ENCODE measurements at places on chromosomes 13 and 19.

DNA sequence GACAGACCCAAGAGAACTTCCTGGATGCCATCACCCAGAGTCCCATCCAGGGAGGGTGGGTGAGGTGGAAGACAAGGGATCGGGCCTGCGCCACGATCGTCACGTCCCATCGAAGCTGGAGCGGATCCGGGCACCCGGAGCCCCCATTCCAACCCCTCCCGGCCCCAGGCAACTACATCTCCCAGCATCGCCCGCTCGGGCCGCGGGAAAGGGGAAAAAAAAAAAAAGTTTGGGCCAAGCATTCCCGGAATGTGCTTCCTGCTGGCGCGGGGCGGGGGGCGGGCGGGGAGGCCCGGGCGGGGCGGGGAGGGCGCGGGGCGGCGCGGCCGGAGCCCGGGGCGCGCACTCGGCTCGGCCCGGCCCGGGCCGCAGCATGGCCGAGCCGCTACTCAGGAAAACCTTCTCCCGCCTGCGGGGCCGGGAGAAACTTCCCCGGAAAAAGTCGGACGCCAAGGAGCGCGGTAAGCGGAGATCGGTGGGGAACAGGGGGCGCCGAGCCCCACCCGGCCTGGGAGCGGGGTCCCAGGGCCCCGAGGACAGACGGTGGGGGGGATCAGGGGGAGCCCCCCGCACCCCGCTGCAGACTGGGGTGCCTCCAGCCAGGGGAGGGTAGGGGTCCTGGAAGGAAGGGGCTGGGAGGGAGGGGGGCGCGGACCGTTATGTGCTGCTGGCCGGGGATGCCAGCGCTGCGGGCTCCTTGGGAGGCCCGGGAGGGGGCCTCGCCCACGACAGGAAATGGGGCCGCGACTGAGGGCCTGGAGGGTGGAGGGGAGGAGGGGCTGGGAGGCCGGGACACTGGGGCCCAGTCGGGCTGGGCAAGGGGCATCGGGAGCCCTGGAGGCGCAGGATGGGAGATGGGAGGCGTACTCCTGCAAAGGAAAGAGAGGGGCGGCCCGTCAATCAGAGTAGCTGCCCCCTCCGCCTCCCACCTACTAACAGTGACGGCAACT, at the start of gene SYDE1:
TSS of gene SYDE1 (plus strand) at position 341 of the 950 bp plus-strand sequence. CDS start at position 374, 33 bp downstream.
- DNase-seq = no peak

GRCh38 chr19:41501854-41502253, 58.9 kb downstream of the ERICH4 start:
- no peak for DNase-seq

GRCh38 chr19:47284324-47284899, 9.7 kb downstream of the INAFM1 start:
- no peak for DNase-seq

GRCh38 chr19:8305798-8306197, 2.4 kb downstream of the CD320 start:
- peak; percentile 6 for DNase-seq

GRCh38 chr19:7705387-7706187, 3.7 kb upstream of the FCER2 start:
- no peak for DNase-seq

DNA sequence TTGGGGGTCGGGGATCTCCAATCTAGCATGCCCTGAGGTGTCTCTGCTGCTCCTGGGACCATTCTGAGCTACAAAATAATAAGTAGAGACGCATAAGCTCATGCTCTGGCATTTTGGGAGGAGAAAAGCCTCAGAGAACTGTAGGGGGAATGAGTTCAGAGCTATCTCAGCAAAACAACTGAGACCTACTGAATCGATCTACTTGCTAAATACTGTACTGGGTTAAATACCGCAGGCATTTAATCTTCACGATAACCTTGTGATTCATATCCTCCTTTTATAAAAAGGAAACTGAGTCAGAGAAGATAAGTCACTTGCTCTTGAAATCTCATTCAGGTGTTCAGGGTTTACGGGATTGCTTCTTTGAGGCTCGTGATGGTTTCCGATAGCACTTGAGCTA, 468.1 kb downstream of the FGF9 start:
- no peak for DNase-seq

DNA sequence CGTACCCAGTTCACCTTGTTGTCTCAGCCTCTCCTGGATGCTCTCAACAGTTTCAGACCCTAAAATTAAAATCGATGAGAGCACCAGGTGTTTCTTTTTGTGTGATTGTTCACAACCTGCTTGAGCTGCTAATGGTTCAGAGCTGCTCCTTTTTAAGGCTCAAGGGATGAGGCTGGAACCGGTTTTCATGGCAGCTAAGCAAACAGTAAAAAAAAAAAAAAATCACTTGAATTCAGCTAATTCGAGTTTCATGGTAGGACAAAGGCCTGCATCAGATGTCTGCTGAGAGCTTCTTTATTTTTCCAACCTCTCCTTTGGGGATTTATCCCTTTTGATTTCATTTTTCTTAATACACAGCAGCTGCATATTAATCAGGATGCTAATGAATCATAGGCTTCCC, 6.5 kb downstream of the SYCE2 start:
- DNase-seq = no peak

DNA sequence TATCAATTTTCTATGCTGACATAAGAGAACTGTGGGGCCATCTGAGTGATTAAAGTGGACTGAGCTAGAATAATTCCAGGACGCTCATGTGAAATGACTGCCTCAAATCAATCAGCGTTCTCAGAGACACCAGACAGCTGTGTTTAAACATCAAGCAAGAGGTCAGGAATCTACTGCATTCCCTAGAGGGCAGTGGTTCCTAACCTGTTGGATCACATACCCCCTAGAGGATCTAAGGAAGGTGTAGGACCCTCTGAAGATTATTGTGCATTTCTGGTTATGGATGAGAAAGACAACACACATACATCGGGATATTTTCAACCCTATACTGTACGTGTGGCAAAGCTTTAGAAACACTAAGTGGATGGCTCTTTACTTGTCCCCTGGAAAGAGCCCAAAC, 51.8 kb upstream of the FREM2 start:
- DNase-seq = no peak

GRCh38 chr13:101354895-101355294, 61.4 kb downstream of the NALCN start:
- no peak for DNase-seq

DNA sequence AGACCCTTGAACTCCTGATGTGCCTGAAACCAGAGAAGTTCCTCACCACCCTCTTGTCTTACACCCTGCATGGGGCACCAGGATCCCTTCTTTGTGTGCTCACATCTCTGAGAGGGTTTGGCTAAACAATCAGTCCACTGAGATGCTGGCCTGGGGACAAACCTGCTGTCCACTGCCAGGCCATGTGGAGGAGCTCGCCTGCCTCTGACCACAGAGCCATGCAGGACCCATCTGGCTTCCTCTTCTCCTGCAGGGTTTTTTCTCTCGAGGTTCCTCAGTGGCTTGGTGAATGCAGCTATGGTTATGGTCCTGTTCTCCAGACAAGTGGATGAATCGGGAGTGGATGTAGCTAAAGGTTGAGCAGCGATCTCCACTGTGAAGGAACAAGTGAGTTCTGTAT, 49.1 kb upstream of the MEDAG start:
- DNase-seq = no peak

GRCh38 chr13:27997904-27998522, 9.5 kb upstream of the URAD start:
- no peak for DNase-seq

DNA sequence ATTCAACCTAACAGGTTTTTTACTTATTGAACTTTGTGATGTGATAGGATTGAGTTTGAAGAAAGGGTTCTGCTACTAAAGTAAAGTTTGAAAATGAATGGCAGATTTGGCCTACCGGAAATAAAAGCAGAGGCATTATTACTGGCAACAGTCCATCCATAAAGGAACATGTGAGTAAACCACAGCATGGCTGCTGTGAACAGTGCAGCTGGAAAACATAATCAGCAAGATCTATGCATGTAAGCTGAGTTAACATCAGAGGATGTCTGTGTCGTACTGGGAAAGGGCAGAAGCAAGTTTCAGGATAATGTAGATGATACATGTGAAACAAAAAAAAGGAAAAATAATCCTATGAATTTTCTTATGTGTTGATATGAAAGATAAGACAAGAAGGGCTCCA, 87.6 kb downstream of the CYSLTR2 start:
- DNase-seq = no peak

GRCh38 chr13:30466358-30466714, 600 bp upstream of the HMGB1 start:
- no peak for DNase-seq

GRCh38 chr13:61738236-61738750, 322.6 kb upstream of the PCDH20 start:
- no peak for DNase-seq

DNA sequence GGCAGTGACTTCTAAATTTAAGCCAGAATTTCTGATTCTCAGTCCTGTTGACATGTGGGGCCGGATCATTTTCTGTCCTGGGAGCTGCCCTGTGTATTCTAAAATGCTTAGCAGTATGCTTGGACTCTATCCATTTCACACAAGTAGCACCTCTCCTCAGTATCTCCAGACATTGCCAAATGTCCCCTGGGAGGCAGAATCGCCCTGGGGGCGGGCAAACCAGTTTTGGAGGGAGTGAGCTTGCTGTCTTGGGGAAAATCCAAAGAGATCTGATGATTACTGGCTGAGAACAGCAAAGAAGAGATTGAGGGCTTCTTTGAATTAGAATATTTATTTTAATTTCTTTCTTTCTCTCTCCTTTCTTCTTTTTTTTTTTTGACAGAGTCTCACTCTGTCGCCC, 16.4 kb downstream of the VAV1 start:
- no peak for DNase-seq

Data from dorsolateral prefrontal cortex (tissue), 122 donors.